ENCODE measurements at places on chromosomes 16 and 17.

- DNase-seq = no peak
These were observed 39.8 kb upstream of the IRF8 start for GRCh38 chr16:85858984-85859817.

- no peak for DNase-seq
These were observed 57.2 kb upstream of the MGAT5B start for GRCh38 chr17:76810956-76811355.

DNA sequence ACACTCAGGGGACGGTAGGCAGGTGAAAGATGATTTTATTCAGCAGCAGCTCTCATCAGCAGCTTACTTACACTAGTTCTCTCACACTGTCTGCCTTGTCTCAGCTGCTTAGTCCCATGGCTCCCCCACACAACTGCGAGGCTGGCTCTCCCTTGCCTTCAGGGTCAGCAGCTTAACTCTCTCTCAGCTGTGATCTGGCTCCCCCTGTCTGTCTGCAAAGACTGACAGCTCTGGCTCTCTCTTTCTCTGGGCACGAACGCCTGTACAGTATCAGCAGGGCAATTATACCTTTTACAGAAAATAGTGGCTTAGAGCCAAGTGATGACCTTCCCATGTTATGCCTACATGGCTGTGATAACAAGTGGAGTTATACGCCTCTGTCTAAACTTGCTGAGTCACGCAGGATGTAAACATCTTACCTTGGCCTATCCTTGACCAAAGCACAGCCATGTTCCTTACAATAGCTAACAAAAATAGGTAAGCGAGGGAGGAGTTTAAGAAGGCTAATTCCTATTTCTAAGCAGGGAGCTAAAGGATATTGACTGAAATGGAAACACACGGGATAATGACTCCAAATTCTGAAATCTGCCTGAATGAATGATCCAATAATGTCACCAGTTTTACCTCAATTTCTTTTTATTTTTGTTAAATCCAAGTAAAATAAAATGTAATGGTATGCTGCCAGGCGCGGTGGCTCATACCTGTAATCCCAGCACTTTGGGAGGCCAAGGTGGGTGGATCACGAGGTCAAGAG lies 1.1 kb upstream of the NDUFAB1 start:
- no peak for DNase-seq

DNA sequence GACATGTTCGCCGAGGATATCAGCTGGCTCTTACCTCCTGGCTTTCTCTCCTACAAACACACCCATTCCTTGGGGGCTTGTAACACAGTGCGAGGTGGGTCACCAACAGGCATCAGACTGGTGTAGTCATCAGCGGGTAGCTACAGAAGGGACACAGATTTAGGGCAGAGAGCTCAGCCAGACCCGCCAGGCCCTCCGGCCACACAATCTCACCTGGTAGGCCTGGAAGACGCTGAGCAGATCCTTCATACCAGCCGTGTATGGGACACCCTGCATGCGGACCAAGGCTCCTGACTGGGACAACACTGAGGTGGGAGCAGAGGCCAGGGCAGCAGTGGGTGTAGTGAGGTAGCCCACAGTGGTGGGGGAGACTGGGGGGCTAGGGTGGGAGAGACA lies 5.8 kb downstream of the ESRP2 start:
- DNase-seq = no peak

- DNase-seq = no peak
These were observed 25.8 kb upstream of the AKTIP start for GRCh38 chr16:53528797-53529196.

DNA sequence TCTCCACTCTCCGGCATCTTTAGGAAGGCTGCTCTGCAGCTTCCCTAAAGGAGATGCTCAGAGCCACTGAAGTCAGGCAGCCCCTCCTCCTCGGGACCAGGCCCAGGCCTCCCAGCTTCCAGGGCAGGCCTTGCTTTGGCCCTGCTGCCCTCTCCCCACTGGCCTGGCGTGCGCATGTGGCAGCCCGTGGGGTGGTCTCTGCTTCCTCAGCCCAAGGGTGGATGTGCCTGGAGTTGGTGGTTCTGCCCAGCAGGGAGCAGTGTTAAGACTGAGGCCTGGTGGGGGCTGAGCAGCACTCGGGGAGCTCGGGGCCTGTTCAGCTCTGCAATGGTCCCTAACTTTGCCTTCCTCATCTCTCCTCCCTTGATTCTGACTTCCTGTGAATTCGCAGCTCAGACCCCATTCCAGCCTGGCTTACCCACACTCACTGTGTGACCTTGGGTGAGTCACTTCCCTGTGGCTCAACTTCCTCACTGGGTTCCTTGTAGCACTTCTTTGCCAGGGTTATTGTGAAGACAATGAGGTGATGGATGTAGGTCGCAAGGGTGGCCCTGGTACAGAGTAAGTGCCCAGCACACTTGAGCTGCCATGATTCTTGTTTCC lies 63.2 kb downstream of the NKD1 start:
- DNase-seq = no peak

DNA sequence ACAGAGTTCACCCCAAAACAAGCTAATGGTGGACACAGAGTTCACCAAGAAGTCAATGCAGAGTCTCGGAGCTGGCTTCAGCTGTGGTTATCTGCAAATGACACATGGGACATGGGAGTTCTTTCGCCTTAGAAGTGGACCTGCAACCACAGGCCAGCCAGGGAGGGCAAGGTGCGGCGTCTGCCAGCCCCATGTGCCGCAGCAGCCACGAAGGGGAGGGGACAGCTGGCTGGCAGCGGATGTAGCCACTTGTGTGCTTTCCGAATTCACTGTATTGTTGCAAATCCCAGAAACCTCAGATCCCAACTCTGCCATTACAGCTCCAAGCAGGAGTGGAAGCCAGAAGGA lies 24.8 kb downstream of the LMF1 start:
- no peak for DNase-seq

GRCh38 chr16:9048302-9048700 lies 43.1 kb upstream of the HAPSTR1 start:
- no peak for DNase-seq

DNA sequence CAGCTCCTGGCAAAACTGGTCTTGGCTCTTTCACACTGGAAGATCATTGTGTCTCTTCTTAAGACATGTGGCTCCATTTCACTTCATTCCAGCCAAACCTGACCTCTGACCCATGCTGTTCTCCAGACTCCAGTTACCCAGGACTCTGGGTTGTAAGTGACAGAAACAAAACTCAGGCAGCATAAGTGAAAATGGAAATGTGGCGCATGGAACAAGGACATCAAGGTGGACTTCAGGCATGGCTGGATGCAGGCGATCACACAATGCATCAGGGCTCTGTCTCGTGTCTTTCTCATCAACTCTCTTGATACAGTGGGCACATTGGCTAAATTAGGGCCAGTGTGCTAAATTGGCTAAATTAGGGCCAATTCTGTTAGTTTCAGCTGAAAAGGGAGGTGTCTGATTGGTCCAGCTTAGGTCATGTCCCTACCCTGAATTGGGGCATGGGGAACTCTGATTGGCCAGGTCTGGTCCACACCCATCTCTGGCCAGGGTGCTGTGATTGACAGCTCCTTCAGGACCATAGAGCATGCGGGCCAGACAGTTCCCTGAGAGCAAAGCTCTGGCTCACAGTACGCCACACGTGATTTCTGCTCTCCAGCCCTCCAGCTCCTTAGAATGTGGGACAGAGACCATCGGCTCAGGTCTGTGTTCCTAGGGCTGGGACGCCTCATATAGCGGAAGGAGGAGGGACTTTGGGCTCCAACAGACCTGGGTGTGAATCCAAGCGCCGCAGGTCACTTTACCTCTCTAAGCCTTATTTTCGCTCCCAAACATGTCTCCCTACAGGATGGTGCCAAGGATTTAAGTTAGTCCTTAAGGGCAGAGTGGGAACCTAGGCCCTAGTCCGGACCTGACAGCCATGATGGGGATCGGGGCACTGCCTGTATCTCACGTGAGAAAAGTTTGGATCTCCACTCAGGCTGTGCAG lies 17.5 kb downstream of the SOCS1 start:
- no peak for DNase-seq

DNA sequence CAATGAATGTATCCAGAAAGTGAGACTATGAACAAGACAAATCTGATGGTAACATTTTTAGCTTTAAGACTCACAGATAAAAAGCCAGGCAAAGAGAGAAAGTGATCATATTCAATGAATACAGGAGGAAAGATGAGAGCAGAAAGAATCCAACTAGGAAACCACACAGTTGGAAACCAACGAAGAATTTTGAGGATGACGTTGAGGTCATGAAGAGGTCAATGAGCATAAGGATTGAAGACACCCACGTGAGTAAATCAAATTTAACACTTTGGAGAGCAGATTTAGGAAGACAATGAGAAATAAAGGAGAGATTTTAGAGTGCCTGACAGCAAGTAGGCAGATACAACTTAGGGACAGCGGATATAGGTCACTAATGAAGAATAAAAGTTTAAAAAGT lies 948.1 kb downstream of the KCNJ2 start:
- no peak for DNase-seq

DNA sequence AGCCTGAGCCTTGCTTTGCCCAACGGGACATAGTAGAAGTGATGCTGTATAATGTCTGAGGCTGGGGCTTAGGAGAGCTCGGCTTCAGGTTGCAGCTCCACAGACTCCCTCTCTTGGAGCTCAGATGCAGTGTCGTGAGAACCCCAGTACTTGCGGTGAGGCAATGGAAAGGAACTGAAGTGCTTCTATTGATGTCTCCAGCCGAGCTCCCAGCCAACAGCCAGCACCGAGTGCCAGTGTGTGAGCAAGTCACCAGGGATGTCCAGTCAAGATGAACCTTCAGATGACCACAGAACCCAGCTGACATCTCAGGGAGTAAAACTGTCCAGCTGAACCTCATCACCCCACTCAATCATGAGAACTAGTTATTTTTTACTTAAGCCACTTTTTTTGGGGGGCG lies 268.1 kb downstream of the IRF8 start:
- DNase-seq = no peak

- DNase-seq = no peak
These were observed 313.0 kb downstream of the SEC14L1 start for GRCh38 chr17:77453613-77454241.

DNA sequence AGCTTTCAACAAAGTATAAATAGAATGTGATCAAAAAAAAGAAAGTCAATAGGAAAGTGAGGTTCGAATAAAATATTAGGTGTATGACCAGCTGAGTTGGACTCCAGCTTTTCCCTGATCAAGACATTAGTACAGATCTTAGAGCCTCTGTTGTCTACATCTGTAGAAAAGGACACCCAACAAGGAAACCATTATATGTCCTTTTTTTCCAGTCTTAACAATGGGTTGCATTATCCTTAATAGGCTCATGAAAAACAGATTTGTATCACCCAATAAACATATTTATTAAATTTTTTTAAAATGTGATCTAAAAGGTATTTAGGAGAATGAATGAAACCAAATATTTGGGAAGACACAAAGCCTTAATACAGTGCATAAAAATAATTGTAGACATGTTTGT lies 18.1 kb downstream of the ABCA6 start:
- no peak for DNase-seq

DNA sequence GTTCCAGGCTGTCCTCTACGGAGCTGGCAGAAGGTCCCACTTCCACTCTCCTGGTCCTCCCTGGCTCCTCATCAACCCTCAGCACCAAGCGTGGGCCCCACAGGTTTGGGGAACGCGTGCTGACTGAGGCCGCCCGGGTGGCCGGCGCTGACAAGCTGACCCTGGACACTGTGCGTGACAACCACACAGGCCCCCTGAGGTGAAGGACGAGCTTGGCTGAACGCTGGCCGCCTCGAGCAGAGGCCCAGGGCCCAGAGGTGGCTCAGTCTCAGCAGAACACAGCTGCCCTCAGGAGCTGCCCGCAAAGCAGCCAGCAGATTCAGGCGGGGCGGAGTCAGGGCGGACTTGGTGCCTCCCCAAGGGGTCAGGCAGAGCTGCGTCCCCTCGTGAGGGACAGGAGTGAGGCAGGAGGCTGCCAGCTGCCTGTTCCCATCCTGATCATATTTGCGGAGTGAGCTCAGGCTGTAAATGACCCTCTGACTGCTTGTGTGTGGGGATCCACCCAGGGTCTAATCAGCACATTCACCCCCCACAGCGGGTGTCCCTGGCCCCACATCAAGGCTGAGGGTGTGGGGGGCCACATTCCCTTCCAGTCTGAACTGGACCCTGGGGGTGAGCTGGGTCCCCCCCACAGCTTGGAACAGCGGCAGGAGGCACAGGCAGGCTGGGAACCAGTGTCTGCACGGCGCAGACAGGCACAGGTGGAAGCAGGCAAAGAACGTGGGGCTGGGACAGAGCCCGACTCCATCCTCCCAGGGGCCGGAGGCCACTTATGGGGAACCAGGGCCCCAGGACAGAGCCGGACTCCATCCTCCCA lies 105.1 kb upstream of the METRNL start:
- DNase-seq = no peak

DNA sequence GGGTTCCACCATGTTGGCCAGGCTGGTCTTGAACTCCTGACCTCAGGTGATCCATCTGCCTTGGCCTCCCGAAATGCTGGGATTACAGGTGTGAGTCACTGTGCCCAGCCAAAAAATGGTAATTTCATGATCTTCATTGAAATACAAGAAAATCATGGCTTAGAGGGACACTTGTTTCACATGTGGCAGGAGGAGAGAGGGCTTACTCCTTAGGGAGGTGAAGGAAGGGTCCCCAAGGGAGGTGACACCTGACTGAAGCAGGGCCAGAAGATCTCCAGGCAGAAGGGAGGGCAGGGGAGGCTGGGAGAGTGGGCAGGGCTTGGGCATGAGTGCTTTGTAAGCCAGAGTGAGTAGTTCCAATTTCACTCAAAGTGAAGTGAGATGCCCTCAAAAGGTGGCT lies 20.0 kb upstream of the ITGAX start:
- no peak for DNase-seq

DNA sequence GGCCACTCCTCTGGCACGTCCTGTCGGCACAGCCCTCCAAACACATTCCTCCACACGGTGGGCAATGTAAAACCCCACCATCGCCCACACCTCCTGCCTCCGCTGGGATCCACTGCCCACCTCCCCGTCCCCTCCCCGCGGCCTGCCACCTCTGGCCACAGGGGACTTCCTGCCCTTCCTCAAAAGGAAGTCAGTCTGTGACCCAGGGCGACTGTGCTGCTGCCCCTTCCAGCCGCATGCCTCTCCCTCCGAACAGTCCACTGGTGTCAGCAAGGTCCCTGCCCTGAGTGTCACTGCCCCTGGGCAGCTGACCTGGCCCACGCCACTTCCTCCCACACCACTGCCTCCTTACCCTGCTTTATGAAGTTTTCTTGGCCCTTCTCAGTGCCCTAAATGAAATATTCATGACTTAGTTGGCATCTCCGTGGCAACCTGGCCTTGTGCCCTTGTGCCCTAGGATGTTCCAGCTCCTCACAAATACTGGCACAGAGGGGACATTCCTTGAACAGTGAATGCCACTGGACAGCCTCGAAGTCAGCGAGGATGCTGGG lies 2.0 kb downstream of the PLD6 start:
- no peak for DNase-seq
